Progenitor cell of endocrine pancreas (in vitro differentiated cells): ENCODE measurements at places on chromosomes 6 and 20. TPM values are rescaled to one million over a fixed set of nuclear protein-coding genes. Genes with fewer than 3 reads are reported as not detected.

DNA sequence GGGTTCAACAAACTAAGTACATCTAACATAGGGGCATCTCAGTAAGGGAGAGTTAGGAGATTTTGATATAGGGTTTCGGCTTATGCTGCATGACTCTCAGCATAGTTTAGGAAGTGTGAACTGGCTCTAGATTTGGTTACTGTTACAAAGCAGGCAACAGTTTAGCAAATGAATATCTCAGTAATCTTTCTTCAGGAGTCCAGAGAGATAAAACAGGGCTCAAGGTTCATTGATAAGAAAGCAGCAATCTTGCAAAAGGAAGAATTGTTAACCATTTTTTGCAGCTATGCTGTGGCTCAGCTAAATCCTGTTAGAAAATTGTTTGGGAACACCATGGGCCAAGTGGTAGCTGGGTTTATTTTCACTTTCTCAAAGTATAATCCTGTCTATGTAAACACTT is 161.3 kb downstream of the MEI4 start:
- no peak for DNase-seq

- no peak for DNase-seq
Measured at GRCh38 chr6:30990422-30991086, 7.0 kb downstream of the MUC21 start.

GRCh38 chr20:17431621-17432364 is 99.4 kb downstream of the BFSP1 start:
- DNase-seq, result peak; percentile 35

DNA sequence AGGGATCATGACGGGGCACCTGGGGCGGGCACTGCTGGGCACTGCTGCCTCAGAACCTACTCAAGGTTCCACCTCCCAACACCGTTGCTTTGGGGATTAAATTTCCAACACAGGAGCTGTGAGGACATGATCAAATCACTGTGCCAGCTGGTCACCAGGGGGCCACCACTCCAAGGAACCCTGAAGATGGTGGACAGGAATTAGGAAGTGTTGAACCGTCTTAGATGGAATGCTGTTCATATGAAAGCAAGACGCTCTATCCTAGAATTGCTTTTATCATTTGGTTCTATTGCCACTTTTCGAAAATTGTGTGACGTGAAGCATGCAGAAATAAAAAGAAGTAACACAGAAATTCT is 140.3 kb downstream of the DLL1 start:
- DNase-seq, result no peak

SFT2D1 gene
- total RNA-seq, result 25.4 and 29.8 TPM in 2 replicates

SYCP2 gene
- total RNA-seq, result 1.4 and 2.2 TPM in 2 replicates
